ENCODE measurements at places on chromosomes 12 and 14.

DNA sequence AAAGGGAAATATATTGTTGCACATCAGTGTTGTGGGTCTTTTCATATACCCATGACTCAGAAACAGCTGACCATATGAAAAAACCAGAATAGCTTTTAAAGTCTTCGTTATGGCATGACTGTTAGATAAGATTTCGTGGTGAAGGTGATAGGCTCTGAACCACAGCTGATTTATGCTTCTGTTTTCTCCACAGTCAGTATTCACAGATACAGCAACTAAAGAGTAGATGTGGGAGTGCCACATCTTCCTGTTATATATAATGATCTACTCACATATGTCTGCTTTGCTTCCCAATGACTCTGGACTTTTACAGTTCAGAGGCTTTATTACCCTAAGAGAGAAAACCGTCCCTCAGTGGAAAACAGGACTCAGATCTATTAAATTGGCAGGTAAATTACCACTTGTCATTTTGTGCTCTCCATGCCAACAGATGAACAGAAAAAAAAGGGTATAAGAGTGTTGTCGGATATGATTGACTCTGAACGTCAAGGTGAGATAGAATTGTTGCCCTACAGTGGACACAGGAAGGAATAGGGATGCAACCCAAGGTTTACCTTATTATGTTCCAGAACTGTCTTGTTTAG lies 1037.1 kb downstream of the GALC start:
- no peak for DNase-seq

- no peak for DNase-seq
Measured at GRCh38 chr12:28563286-28563685, 373.0 kb downstream of the CCDC91 start.

GRCh38 chr14:102988054-102988453 lies 65.6 kb downstream of the AMN start:
- no peak for DNase-seq

DNA sequence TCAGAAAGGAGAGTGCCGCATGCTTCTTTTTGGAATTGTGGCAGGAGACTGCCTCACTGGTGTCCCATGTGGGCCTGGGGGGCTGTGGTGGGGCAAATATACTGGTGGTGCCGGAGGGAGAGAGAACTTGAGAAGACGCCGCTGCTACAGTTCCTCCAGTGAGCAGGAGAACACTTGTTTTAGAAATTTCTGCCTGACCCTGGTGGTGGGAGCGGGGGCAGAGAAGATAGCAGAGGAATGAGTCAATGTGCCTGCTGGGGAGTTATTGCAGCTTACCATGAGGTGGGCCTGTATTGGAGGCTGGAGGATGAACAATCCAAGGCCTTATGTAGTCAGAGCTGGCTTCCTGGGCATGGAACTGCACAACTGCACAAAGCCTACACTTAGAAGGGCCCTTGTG lies 211.8 kb downstream of the SNAPC1 start:
- DNase-seq: no peak

DNA sequence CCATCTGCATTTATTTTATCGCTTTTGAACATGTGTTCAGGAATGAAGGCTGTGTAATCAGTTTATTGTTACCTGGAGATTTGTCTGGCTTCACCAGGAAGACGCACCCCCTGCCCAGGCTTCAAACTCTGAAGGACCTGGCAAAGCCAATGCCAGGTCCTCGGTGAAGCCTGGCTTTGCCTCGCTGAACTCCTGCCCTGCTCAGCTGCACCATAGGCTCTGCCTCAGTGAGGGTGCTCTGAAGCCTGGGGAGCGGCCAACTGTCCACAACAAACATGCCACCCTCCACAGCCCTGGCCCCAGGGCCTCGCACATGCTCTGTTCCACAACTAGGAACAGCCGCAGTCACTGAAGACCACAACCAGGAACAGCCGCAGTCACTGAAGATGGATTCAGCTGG lies 66.9 kb downstream of the NTF3 start:
- no peak for DNase-seq

- DNase-seq: no peak
Measured at GRCh38 chr12:57615637-57616036, 4.4 kb downstream of the ARHGEF25 start.

DNA sequence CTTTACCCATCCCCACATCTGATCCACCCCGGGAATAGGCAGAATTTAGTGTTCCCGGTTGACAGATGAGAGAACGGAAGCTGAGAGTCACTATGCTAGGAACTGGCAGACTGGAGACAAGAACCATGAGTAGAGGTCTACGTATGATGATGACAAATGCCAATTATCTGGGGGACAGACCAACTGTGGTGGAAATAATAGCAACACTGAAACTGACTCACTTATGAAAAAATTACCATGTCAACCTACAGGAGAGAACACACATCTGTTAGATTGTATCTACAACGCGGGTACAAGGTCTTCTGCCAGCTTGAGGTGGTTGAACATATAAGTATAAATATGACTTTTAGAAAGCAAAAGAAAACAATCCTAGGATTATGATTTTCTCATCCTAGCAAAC lies 15.4 kb upstream of the SELPLG start:
- no peak for DNase-seq

DNA sequence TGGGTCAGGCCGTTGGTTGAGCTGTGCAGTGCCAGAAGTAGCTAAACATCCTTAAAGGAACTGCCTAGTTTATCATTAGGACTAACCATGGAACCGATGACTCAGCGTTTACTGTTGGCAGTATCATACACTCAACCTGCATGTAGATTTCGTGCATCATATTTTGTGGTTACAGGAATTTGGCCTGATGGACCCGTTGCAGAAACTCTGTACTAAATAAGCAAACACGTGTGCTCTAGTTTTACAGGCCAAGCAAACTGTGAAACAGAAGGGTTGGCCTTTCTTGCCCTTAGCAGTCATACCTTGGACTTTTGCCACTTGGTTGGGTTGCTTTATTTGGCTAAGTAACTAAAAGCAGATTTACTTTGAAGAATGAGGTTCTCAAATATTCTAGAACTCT lies 35.6 kb downstream of the DGLUCY start:
- no peak for DNase-seq

DNA sequence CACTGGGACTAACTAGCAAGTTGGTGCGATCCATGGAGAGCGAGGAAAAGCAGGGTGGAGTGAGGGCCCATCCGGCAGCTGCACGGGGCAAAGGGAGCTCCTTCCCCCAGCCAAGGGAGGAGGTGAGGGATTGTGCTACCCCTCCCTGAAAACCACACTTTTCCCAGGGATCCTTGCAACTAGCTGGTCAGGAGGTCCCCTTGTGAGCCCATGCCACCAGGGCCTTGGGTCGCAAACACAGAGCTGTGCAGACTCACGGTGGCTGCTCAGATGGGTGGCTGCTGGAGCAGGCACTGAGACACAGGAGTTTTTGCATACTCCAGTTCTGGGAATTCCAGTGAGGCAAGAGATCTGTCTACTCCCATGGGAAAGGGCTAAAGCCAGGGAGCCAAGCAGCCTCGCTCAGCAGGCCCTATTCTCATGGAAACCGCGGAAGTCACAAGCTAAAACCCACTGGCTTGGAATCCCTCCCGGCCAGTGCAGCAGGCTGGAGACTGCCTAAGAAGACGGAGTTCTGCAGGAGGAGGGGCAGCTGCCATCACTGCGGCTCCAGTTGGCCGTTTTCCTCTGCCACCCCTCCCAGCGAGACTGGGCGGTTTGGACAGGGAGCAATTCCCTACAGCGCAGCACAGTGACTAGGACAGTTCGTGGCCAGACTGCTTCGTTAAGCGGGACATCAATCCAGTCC lies 10.9 kb upstream of the ZNF705A start:
- DNase-seq: no peak

- DNase-seq: no peak
Measured at GRCh38 chr12:51202718-51203117, 15.1 kb downstream of the POU6F1 start.

- DNase-seq: peak; percentile 56
Measured at GRCh38 chr14:20530771-20531571, 25.6 kb downstream of the RNASE10 start.

DNA sequence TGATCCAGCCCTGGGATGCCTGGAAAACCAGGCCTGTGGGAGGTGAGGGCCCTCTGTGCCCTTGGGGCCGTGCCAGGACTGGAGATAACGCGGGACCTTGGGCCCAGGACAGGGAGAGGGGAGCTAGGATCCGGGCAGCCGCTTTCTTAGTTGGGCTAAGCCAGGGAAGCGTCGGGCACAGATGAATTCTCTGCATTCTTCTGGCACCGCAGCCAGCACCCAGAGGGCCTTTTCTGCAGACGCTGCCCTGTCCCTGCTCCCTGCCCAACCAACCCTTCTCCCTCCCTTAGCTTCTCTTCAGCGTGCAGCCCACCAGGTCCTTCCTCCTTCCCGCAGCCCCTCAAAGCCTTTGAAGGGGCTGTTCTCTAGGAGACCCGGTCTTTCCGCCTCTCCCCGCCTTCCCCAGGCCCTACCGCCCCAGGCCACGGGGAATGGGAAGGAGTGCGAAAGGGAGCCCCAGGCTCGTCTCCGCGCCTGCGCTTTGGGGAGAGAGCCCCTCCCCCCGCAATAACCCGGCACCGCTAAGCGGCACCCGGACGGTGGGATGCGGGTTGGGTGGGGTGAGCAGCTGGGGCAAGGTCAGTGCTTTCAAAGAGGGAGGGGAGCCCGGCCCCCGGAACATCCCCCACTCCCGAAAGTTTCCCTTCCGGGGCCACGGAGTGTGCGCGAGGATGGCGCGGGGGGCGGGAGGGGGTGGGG lies 663 bp downstream of the NCKAP5L start:
- DNase-seq: peak; percentile 40

DNA sequence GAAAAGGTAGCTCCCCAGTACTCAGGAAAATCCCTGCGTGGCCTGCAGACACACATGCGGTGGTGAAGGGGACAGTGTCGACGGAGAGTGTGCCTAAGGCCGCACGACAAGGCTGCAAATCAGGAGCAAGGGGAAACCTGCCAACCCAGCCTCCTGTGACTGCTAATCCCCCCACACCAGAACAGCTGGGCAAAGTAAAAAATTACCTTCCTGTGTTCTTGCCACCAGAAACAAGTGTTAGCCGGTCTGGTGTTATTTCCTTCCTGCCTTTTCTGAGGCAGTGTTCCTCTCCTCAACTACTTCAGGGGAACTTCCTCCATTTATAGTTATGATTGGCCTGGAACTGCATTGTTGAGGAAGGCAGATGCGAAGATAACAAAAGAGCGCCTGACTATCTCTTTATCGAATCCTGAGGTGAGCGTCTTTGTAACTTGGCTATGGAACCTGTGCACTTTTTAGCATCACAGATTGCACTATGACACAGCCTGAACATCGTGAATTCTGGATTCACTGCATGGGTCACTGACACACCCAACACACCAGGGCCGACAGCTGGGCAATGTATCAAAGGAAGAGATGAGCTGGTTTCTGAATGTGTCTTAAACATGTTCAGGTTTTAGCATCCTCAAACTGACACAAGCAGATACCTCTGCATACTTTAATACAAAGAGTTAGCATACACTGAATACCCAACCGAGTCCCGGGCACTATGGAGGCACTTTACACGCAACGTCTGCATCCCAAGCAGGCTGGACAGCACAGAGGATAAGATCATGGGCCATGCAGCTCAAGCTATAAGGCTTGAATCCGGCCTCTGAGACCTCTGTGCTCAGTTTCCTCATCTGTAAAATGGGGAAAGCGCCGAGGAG lies 28.9 kb downstream of the SLC15A4 start:
- no peak for DNase-seq

DNA sequence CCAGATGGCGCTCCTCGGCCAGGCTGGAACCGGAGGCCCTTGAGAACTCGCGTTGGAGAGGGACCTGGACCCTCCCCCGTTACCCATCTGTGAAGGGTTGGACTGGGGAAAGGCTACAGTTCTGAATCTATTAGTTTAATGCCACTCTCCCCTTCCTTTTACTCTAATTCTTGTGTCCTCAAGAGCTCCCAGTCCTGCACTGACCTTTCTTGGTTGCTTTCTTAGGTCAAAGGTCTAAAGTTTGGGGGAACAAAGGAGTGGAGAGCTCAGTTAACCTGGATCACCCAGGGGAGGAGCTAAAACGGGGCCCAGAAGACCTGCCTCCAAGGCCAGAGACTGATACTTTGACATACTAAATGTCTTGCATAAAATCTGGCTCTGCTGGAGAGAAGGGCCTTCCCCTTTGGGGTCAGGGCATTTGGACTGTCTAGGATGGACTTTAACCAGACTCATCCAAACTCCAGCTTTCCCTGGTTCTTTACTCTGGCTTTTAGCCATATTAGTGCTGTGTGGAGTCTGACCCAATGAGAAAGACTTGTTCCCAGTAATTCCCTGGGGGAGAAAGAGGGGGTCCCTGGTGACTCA lies 923 bp upstream of the MLF2 start:
- DNase-seq: no peak

- no peak for DNase-seq
Measured at GRCh38 chr12:22738945-22739344, 114.0 kb downstream of the ETNK1 start.

DNA sequence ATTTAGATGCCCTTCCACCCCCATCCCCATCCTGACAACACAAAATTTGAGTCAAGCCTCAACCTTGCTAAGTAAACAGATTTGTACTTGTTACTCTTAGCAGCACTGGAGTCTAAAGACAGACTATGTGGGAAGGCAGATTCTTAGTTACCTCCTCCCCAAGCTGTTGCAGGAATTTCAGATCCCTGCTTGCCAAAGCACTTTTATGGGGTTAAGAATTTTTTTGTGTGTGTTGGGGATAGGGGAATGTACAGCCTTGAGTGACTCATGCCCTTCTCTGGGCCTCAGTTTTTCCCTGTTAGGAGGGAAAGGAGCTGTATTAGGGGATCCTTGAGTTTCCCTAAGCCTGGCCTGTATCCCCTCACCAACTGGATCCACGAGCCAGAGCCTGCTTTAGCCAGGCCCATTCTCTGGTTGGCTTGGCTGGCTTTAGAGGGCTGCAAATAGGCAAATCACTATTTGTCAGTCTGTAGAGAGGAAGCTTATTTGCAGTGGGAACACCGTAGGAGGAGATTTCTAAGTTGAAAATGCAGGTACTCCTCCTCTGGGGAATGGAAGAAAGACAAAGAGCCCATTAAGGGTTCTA lies 27.7 kb upstream of the RNU6-8 start:
- no peak for DNase-seq

DNA sequence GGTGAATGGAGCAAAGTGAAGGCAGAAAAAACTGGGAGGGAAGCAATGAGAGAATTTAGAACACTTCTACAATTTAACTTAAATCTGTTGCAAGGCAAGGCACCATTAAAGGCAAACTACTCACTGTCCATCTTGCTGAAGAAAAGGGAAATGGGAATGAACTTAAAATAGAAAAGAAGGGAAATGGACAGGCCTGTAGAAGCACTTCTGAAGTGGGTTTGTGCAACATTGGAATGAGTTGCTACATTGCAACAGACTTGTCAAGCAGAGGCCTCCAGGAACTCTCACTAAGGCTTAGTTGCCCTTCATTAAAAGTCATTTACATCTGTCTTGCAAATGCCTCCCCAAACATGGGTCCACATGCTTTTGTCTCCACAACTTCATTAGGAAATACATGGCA lies 13.7 kb upstream of the OR10AD1 start:
- DNase-seq: no peak

DNA sequence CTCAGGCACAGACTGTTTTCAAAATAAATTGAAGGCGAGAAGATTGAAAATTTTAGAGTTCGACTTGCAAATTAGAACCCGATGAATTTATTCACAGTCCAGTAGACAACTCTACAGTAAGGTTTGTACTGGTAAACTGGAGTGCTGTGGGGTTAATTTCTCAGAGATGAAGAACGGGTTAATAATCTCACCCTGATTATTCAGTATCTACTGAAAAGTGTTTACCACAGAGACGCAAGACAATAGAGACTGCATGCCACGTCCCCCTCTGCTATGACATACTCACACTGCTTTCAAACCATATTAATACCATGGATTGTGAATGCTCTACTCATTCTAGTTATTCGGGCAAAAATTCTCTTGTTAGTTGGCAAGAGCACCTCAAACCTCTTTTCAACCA lies 36.1 kb downstream of the CFL2 start:
- DNase-seq: no peak

- DNase-seq: no peak
Measured at GRCh38 chr14:22152903-22153302, 436.1 kb downstream of the DAD1 start.

Measured in CD8-positive, alpha-beta memory T cell (primary cell).